Left renal cortex interstitium (tissue), 4 donors: ENCODE measurements at places on chromosomes 11 and 22.

- DNase-seq = no peak
Measured at GRCh38 chr11:256952-257737, 20.4 kb downstream of the PSMD13 start.

DNA sequence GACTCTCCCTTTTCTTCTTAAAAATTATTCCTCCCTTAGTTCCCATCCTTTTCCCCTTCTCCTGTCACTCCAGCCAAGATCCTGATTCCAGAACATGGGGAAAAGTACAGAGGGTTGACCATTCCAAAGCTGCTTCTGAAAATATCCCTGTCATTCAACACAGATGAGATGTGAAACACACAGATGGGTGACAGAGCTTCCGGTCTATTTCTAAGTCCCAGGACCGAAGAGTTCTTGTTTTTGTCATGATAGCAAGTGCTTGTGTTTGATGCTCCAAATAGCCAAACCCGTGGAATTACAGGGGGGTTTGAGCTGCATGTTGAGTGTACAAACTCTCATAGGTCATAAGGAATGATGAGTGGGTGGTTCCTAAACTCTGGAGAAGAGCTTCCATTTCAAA is 57.9 kb downstream of the PARVA start:
- DNase-seq = no peak

DNA sequence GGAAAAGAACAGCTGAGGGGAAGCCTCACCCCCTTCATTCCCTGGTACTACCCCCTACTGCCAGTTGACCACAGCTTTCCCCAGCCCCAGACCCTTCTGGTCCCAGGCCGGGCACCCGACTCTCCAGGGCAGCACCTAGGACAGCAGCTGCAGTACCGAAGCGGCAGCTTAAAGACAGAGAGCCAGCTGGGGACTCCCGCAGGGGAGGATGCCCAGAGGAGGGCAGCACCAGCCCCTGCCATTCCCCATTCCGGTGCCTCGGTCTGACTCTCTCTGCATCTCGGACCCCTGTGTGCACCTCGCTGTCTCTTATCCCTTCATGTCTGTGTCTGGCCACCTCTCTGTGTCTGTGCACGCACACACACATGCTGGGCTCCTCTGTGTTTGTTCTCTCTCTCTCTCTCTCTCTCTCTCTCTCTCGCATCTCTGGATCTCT is 9.4 kb downstream of the IGSF9B start:
- no peak for DNase-seq

DNA sequence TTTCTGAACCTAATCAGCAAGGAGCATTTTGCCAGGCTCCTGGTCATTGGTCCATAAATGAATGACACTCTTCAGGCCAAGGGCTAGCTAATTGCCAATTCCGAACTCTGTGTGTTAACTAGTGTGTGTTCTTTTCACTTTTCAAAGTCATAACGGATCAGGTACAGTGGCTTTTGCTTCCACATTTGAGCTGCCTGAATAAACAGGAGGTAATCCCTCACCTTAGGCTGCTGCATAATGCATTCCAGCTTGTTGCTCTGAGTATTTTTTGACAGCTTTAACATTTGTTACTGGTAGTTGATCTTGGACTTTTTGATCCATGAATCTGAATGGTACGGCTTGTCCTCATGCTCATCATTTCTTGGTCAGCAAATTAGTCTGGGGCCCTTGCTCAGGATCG is 485.1 kb downstream of the CNTN5 start:
- no peak for DNase-seq

DNA sequence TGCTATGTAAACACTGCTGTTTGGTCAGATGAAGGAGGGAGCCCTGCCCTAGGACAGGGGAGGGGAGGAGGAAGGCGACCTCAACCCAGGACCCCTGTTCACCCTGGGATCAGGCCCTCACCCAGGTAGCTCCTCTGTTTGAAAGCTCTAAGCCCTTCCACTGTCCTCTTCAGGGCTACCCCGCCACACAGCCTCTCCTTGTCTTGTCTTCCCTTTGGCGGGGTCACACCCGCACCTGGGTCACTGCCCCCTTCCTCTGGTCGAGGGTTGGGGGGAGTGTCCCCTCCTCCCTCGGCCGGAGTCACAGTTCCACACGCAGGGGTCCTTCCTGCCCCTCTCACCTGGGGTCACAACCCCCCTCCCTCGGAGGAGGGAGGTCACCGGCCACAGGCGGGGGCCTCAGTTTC is 463 bp upstream of the PTPMT1 start:
- no peak for DNase-seq

DNA sequence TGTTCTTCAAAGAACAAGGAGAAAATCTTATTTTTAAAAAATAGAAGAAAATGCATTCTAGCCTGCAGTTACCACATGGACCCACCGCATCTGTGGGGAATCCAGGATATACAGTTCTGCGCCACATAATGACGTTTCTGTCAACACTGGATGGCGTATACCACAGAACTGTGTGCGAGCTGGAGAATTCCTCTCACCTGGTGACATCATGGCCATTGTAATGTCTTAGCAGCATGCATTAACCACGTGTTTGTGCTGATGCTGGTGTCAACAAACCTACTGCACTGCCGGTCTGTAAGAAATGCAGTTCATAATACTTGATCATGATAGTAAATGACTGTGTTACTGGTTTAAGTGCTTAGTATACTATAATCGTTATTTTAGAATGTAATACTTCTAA is 174.7 kb downstream of the TBC1D22A start:
- DNase-seq = no peak

DNA sequence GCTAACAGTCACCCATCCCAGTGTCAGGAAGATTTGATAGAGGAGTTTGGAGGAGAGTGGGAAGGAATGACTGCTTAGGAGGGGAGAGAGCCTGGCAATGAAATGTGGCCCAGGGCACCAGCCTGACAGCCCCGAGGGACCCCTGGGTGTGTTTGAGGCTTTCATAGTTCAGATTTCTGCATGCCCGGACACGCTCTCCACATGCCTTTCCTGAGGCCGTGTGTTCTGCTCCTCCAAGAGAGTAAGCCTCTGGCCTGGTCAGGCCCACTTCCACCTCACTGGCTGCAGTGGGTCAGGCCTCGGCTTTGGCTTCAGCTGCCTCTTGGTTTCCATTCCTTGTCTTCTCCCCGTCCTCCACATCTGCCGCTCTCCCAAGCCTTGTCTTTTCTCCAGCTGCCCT is 78.4 kb downstream of the C22orf31 start:
- no peak for DNase-seq

DNA sequence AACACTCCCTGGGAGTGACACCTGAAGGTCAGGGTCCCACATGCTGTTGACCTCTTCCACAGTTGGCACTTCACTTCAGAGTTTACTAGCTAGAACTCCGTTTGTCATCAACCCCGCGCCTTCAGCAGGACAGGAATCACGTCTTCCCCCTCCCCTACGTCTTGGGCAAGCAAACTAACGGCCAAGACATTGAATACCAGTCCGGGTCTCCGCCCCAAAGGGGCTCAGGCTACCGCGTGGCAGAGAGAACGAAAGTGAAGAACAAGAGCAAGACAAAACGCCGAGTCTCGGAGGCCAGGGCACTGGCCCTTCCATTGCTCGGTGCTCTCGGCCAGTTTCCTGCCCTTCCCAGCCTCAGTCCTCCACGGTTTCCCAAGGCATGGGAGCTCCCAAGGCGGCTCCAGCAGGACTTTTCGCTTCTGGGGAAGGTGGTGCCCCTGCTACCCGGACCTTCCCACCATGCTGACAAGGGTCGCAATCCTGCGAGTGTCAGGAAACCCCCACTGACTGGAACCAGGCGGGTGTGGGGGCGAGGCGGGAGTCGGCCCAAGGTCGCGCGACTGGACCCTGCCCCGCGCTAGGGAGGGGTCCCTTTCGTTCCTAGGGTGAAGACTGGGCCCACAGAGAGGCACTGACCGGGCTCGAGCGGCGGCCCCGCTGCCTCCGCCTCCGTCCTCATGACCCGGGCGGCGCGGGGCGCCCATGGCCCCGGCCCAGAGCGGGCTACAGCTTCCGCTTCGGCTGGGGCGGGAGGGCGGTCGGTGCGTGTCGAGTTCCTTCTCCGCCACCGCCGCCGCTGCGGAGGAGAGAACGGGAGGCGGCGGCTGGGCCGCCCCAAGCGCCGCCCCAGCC is at the start of gene GUCD1:
Gene GUCD1, minus strand, starts transcription at position 826 of the 852 bp plus-strand sequence. Its CDS starts 147 bp downstream, at position 679.
- DNase-seq = peak; percentile 21

- DNase-seq = no peak
Measured at GRCh38 chr11:95132956-95133355, 43.3 kb downstream of the ENDOD1 start.

DNA sequence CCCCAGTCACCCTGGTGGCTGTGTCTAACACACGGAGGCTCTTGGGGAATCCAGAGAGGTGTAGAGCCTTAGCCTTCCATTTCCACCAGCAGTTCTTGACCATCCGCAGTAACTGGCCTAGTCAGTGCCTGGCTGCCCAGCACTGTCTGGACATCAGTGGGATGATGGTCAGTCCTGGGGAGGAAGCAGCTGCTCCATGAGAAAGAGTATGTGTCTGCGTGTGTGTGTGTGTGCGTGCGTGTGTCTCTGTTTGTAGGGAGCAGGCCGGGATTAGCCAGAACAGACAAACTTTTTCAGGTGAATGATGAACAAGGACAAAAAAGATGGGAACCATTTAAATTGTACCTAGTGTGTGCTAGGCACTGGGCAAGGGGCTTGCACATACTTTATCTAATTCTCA is 109.3 kb upstream of the SYT13 start:
- no peak for DNase-seq

- no peak for DNase-seq
Measured at GRCh38 chr22:24525416-24526037, 29.4 kb downstream of the GUCD1 start.
